ENCODE measurements at places on chromosomes 5 and 9.
A peak's percentile ranks its signal among the peaks of the same experiment; 100 is the strongest.

GRCh38 chr5:98433673-98434072, 339.8 kb upstream of the RGMB start:
- DNase-seq: no peak

DNA sequence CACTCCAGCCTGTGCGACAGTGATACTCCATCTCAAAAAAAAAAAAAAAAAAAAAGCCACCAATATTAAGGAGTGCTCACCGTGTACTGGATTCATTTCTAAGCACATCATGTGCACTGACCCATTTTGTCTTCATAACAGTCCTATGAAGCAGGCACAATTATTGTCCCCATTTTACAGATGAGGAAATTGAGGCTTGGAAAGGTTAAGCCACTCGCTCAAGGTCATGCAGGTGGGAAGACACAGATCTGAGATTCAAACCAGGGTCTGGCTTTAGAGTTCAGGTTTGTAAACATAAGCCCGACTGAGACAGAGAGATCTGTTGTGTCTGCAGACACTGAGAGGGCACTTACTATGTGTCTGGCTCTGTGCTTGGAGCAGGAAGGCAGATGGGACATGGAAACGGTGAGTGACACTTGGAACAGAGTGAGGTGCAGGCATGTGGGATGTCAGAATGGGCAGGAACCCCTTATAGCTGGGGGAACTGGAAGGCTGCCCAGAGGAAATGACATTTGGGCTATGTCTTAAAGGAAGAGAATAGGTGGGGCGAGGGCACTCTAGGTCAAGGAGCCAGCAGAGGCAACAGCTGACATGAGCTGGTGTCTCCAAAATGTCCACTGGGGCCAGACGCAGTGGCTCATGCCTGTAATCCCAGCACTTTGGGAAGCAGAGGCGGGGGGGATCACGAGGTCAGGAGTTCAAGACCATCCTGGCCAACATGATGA, 69.9 kb downstream of the STK10 start:
- DNase-seq: no peak

- no peak for DNase-seq
Measured at GRCh38 chr5:74319076-74319475, 321.5 kb downstream of the ENC1 start.

DNA sequence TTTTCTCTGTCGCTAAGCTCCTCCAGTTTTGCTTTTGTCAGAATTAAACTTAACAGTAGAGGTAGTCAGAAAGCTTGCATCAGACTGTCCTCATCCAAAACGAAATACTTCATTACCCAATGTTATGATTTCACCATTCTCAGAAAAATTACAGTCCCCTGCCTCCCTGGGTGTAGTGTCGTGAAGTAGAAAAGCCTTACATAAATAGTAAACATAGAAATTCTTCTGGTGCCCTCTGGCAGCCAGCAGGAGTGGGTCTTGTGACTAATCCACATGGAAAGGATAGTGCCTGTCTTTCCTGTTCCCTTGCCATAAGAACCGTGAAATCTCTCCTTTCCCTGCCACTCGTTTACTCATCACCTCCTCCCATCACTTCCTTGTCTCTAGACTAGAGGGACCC, 230.6 kb downstream of the GNA14 start:
- no peak for DNase-seq

DNA sequence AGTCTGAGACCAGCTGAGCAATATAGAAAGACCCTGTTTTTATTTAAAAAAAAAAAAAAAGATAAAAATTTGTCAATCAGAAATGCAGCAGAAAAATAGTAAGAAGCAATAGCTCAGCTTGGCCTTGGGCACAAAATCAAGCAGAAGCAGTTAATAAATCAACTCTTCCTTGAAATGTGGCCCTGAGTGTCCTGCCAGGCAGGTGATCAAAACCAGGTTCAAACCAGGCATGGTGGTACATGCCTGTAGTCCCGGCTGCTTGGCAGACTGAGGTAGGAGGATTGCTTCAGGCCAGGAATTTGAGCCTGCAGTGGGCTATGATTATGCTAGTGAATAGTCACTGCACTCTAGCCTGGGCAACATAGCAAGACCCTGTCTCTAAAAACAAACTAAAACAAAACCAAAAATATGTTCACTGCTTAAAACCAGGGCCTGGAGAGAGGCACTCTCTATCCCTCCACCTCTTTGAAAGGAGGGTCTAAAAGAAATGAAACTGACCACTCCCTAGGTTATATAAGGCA, 27.9 kb upstream of the KLF9 start:
- DNase-seq: no peak

GRCh38 chr5:156896546-156896945, 46.5 kb downstream of the PPP1R2B start:
- no peak for DNase-seq

- DNase-seq: no peak
Measured at GRCh38 chr5:43420241-43420640, 8.1 kb upstream of the CCL28 start.

- DNase-seq: peak; percentile 41
Measured at GRCh38 chr5:38208782-38209378, 49.5 kb upstream of the EGFLAM start.

GRCh38 chr9:113640418-113640817, 176.9 kb downstream of the RGS3 start:
- DNase-seq: no peak

GRCh38 chr9:82987370-82988189, 75.4 kb downstream of the RASEF start:
- no peak for DNase-seq

GRCh38 chr9:123485216-123485615, 129.2 kb downstream of the CRB2 start:
- DNase-seq: no peak

DNA sequence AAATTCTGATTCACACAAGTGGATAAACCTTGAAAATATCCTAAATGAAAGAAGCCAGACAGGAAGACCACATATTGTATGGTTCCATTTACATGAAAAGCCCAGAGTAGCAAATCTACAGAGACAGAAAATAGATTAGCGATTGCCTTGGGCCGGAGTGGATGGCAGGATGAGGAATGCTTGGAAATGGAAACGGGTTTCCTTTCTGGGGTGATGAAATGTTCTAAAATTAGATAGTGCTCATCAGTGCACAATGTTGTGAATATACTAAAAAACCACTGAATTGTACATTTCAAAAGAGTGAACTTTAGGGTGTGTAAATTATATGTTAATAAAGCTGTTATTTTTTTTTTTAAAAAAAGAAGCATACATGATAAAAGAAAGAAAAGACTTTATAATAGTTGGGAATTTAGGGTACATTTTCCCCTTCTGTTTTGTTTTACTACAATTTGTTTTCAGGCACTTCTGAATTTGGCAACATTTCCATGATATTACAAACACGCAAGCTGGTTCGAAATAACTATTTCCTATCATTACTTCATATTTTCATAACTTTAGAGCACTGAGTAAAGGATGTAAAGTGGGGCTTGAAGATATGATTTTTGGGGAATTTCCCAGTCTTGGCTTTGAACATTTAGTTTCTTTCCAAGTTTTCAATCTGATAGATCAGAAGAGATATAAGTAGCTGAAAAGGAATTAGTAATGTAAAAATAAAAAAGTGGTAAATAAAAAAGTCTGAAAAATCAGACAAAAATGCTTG, 23.9 kb downstream of the SLC35A4 start:
- DNase-seq: no peak

- DNase-seq: no peak
Measured at GRCh38 chr9:31574006-31574765, 810.3 kb upstream of the ACO1 start.

DNA sequence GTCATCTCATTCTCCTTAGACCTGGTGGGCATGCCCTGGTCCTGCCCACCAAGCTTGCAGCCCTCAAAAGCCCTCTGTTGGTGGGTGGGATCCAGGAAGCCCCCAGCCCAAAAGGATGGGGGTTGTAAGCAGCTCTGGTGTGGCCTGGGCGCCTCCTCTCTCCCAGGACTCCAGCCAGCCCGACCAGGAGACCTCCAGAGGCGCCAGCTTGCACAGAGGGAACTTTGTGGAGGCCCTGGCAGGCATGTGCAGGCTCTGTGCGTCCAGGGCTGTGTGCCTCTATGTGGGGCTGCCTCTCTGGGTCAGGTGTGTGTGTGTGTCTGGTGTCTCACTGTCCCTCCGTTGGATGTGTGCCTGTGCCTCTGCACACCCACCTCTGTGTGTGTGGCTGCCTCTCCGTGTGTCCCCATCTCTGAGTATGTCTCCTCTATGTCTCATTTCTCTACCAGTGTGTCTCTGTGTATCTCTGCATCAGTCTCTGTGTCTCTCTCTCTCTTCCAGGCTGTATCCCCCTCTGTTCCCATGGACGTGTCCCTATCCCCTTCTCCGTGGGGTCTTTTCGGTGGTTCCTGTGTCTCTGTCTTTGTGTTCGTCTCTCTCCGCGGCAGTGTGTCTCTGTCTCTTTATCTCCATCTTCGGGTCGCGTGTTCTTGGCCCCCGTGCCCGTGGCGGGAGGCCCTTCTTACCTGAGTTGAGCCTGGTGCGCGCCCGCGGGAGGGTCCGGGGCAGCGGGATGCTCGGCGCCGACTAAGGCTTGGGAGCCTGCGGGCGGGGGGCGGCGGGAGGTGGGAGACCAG, 501 bp downstream of the ENHO start:
- no peak for DNase-seq

DNA sequence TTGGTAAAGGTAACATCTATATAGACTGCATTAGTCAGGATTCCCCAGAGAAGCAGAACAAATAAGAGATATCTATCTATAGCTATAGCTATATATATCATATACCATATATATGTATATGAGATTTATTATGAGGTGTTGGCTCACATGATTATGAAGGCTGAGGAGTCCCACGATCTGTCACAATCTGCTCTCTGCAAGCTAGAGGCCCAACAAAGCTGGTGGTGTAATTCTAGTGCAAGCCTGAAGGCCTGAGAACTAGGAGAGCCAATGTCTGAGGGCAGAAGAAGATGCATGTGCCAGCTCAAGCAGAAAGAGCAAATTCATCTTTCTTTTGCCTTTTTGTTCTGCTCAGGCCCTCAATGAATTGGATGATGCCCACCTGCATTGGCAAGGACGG, 102.2 kb upstream of the PLPPR1 start:
- DNase-seq: no peak

DNA sequence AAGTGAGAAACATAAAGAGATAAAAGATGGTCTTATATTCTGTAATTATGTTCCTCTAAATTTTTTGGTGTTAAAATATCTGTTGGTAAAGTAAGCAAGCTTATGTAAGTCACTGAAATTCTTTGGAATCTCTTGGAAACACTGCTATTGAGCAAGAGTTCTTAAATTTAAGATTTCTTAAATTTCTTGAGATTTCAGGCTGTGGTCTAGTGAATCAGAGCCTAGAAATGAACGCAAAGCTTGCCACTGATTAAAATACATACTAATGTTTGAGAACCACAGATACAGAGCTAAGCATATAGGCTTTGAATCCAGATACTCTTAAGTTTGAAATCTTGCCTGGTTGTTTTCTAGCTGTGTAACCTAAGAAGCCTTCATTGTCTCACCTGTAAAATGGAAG, 133.4 kb downstream of the TRPM3 start:
- DNase-seq: no peak

DNA sequence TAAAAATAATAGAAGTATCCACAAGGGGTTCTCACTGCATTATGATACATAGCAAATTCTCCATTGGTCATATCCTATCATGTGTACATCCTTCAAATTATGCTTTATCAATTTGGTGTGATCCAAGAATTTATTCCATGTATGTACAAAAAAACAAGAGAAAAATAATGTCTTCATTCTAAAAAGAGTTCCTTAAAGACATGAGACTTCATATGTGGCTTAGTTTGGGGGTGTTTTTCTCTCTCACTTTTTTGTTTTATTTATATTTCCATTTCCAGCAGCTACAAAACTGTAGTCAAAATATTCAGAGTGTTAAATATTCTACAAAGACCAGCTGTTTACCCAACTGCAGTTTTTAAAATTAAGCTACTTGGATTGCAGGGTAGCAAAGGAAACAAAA, 972.0 kb downstream of the DTWD2 start:
- DNase-seq: no peak

- peak; percentile 97 for DNase-seq
Measured at GRCh38 chr5:43121233-43121912, 659 bp downstream of the ZNF131 start.

DNA sequence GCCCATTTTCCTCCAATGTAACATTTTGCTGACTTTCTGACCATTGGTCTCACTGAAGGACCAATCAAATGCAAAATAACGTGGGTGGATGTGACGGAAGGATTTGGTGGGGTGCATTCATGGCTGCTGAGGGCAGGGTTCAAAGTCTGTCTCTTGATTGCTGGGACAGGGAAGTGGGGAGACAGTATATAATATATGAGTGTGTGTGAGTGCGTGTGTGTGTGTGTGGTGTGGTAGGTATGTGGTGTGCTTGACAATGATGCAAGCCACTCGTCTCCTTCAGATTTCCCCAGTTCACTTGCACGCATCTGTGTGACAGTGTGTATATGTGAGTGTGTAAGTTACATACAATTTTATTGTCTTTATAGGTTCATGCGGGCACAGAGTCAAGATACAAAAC, 477.3 kb downstream of the DIRAS2 start:
- DNase-seq: no peak

DNA sequence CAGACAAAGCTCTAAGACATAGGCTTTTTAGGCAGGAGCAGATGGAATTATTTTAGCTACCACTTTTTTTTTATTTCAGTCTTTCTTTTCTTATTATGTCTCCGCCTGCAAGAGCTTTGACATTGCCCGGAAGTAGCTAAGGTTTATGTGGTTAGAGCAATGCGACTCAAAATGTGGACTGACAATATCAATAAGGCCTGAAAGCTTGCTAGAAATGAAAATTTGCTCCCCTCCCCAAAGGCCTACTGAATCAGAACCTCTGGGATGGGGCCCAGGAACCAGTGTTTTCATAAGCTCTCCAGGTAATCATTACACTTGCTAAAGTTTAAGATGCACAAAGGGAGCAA, 81.3 kb downstream of the SUSD1 start:
- DNase-seq: no peak

DNA sequence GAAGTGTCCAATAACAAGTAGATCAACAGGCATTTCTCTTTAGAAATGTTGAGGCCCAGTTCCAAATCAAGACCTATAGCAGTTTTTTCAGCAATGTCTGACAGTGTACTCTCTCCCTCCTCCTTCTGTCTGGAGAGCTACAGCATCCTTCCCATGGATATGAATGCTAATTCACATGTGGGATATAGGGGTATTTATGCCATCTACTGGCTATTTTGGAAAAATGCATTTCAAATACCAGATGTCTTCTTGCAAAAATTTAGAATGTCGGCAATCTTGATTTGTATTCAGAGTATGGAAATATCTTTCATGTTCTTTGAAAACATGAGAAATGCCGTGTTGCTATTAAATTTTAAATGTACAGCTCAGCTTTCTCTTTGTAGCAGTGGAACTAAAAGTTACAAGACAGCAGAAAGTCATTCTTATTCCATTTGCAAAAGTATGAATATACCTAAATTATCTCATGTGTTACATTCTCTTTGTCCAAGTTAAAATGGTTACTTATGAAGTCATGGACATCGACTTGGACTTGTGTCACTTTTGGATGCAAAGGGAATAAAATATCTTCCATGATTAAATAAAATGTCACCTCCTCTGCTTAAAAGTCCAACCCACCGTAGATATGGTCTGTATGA, 647.8 kb downstream of the TAF11L14 start:
- DNase-seq: peak; percentile 24

DNA sequence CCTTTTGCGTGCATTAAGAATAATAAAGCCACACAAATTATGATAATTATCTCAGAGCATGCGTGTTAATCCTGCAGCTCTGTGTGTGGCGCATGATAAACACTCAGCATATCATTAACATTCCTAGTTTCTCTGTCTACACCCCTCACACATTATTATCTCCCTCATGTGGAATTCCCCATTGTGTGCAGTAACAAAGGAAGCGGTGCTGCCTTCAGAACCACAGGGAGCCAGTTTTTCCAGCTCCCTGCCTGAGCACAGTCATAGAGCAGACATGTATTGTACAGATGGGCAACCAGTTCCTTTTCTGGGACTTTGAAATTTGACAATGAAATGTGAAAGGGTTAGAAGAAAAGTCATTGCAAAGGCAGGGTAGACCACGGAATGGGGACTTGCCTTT, 1365.5 kb upstream of the CDH9 start:
- DNase-seq: no peak

All from SW 1271 (cell line).